ENCODE measurements at places on chromosomes 6 and 20.

DNA sequence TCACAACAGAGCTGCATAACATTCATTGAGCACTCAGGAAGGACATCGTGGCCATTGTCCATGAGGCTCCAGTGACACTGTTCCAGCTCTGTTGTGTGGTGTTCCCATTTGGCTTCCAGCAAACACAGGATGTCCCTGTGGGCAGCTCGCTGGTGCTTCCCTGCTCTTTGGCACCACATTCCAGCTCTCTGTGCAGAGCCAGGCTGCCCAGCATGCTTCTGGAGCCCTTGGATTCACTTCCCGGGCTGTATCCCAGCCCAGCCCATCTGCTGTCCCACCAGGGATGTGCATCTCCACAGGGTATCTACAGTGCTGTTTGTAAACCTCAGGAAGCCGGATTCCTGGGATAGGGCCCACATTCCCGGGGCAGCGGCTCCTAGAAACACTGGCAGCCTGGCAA is 57.2 kb downstream of the CTCFL start:
- no peak for DNase-seq

DNA sequence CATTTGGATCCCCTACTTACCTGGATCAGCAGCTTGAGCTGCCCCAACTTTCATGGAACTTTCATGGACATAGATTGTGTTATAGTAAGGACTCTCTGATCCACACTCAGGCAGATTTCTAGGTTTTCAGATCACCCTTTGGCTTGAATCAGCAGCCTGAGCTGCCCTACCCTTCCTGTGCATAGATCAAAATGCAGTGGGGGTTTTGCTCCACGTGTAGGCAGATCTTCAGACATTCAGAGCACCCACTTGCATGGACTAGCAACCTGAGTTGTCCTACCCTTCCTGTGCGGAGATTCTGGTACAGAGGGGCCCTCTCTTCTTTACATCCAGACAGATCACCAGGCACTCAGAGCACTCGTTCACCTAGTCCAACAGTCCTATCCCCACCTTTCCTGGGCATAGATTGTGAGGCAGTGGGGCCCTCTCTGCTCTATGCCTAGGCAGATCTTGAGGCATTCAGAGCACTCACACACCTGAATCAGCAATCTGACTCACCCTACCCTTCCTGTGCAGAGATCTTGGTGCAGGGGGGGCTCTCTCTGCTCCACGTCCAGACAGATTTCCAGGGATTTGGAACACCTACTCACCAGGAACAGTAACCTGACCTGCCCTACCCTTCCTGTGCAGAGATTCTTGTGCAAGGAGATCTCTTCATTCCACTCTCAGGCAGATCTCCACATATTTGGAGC is 705.2 kb upstream of the NRSN1 start:
- no peak for DNase-seq

DNA sequence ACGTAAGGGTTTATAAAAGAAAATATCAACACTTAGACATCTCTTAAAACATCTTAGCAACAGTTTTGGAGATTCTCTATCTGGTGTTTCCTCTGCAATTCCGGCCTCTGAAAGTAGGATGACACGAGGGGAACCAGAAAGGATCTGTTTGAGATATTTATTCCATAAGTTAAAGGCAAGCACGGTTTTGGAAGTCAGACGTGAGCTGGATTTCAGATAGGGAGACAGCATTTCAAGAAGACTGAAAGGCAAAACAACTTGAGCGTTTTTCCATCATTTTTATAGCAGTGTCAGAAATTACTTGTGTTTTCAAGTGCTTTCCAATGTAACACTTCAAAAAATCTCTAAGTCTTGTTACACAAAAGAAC is 52.9 kb upstream of the BTN3A2 start:
- DNase-seq, result no peak

- no peak for DNase-seq
Measured at GRCh38 chr20:25251558-25251957, 3.7 kb downstream of the PYGB start.

DNA sequence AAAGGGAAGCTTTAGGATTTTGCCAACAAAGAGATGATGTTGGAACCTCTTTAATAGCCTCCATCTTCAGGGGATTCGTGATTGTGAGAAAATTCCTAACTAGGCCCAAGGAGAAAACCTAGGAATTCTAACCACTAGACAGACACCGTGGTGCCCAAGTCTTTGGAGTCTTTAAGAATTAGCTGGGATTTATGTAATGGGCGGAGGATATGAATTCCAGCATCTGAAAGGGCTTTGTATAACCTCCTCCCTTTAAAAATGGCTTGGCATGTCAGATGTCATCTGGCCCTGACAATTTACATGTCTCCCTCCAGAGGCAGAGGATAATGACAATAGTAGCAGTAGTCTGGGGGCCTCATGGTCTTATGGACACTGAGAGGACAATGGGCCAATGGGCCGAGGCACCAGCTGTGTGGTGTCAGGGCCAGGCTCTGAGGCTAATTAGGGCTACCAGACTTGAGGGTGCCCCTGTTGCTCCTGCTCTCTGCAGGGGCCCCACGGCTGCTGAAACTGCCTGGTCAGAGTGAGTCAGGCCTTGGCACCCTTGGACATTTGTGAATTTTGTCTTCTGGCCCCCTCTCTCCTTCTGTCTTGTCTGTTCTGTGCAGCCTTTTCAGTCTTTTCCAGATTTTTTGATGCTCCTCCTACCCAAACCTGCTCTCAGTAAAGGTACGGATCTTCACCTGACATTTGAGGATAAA is 113.9 kb downstream of the EDN1 start:
- no peak for DNase-seq

GRCh38 chr20:44135417-44136204 is 51.4 kb downstream of the JPH2 start:
- DNase-seq, result no peak

DNA sequence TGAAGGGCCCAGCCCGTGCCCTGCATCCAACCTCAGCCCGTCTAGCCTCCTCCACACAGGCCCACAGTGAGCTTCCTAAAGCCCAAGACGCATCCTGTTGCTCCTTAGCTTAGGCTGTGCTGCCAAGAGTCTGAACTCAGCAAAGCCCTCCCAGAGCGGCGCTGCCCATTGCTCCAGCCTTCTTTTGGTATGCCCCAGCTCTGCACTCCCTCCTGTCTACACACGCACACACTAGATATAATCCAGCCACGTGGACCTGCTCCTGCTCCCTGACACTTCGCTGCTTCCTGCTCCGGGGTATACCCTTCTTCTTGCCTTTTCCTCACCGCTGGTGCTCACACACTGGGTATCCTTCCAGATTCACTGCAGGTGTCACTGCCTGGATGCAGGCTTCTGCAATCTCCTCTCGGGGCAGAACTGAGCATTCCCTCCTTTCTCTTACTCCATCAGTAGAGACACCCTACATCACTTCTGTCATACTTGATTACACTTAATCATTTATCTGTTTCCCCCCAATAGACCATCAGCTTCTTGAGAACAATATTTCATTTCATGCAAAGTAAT is 23.8 kb downstream of the GABRR2 start:
- DNase-seq, result no peak

- DNase-seq, result no peak
Measured at GRCh38 chr6:162063666-162064065, 663.9 kb downstream of the PRKN start.

- DNase-seq, result no peak
Measured at GRCh38 chr6:31831350-31832215, 4.0 kb downstream of the HSPA1B start.

DNA sequence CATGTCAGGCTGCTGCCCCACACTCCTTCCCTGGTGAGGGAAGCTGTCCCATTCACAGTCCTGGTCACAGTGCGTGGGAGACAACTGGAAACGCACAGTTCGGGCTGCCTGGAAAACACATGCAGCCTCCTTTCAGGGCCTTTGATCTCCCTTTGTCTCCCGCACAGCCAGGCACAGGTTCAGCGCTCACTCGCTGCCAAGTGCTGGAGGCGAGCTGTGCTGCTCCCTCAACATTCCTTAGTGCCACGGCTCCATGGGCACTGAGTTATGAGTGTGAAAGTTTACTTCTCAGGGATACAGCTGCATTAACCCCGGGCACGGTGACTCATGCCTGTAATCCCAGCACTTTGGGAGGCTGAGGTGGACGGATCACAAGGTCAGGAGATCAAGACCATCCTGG is 9.1 kb downstream of the YTHDF1 start:
- DNase-seq, result no peak

DNA sequence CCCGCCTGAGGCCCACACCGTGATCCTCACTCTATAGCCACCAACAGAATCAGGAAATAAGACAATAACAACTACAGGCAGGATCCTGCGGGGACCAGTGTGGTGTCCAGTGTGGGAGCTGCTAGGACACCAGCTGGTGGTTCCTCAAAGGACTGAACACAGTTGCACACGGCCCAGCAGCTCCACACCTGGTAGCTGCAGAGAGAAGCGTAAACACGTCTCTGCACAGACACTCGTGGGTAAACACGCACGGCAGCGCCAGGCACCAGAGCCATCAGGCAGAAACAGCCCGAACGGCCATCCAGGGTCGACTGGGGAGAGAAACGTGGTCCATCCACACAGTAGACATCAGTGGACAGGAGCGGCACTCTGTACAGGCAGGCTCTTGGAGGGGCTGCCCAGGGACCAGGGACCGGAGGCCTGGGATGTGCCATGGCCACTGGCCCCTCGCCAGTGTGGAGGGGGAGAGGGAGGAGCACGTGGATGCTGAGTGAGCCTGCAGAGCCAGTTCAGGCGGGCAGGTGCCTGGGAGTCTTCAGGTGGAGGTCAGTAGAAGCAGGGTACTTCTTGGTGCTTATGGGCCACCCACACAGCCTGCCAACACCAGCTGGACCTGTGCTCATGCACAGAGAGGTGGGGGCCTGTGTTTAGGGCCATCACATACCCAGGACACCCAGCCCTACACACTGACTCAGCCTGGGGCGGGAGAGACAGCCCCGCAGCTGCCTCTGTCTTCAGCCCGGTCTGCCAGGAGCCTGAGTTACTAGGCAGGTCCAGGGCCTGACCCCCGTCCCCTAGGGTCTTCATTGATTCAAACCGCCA is 7.4 kb upstream of the LAMA5 start:
- DNase-seq, result no peak

- DNase-seq, result no peak
Measured at GRCh38 chr20:63379296-63379695, 18.1 kb upstream of the CHRNA4 start.

- no peak for DNase-seq
Measured at GRCh38 chr20:48215536-48215935, 430.3 kb upstream of the SULF2 start.

- no peak for DNase-seq
Measured at GRCh38 chr6:143507358-143508145, 4.0 kb downstream of the FUCA2 start.

DNA sequence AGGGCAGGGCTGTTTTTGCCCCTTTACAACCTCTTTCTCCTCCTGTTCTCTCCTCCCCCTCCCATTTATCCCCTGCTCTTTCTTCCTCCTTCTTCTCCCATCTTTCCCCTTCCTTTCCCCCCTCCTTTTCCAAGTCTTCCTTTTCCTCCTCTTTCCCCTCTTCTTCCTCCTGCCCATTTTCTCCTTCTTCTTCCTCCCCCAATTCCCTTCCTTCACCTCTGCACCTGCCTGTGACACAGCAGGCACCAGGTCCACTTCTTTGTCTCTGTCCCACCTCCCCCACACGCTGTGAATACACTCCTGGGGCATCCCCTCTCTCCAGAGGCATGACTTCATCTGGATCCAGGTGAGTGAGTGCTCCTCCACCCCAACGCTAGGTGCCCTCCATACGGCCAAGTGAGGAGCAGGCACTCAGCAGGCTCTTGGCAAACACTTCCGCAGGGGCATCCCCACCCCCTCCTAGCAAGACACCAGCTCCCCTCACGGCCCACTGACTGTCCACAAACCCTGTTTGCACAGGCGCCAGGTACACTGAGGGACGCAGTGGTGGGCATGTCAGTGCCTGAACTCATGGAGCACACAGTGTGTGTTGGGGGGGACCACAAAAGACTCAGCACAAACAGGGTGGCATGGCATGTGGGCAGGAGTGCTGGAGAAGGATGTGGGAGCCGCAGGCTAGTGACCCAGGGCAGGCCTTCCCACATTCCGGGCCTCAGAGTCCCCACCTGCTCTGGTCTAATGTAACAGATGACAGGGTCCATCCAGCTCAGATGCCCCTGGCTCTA is 10.7 kb upstream of the TLDC2 start:
- DNase-seq, result no peak

GRCh38 chr6:54493138-54493537 is 184.9 kb downstream of the TINAG start:
- DNase-seq, result no peak

DNA sequence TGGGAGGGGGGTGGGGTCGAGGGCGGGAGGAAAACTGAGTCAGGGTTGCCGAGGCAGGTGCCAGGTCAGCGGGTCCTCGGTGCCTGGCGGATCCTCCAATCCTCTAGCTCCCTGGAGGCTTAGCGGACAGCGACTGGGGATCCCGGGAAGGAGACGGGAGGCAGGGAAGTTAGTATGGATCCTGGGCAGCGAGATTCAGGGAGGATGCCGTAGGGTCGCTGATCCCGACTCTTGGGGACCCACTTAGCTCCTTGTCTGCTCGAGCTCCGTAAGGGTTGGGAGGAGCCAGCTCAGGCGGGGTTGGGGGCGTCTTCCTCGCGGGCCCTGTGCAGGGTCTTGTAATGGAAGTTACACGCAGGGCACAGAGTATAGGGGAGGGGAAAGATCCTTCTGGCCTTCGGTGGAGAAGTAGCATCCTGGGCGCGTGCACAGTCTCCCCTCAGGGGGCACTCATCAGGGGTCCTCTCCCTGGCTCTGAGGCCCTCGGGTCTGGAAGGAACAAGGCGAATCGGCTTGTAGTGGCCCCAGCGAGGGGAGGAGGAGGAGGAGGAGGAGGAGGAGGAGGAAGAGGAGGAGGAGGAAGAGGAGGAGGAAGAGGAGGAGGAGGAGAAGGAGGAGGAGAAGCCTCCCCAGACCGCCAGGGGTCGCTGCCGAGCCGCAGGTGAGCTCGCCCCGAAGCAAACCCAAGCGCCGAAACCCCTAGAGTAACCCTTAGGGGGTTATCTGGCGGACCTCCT is 6.4 kb upstream of the SLC12A5 start:
- peak; percentile 75 for DNase-seq
